WTC11 (cell line): ENCODE measurements at places on chromosomes 2 and 18. TPM values are rescaled to one million over a fixed set of nuclear protein-coding genes. Genes with fewer than 3 reads are reported as not detected.
A peak's percentile ranks its signal among the peaks of the same experiment; 100 is the strongest.

- H3K27ac ChIP-seq, result no peak overlapping the region
- H3K4me1 ChIP-seq, result peaks cover 15% of the 10 kb centered on the region; the same call in 1 of the 2 replicates
- peaks cover 6% of the 10 kb centered on the region for H3K27me3 ChIP-seq
- no peak overlapping the region for H3K4me3 ChIP-seq
- H3K36me3 ChIP-seq, result peaks cover 4% of the 10 kb centered on the region; the same call in 1 of the 2 replicates
Measured at GRCh38 chr2:241863536-241863954, 4.9 kb upstream of the PDCD1 start.

DNA sequence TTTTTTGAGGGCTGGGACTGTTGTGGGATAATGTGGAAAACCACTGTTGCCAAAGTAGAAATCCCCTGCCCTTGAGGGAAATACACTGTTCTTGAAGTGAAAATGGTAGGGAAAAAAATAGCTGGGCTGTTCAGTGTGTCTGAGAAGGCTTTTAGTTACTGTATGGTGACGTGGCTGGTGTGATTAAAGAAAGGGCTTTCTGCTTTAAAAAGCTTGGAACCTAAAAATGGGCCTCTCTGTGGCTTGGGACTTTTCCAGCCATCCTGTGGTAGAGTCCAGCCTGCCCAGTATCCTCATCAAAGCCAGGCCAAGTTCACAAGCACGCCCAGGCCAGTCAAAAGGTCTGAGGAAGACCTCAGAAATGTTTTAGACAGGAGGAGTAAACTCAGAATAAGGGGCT is 6.8 kb downstream of the MGAT5 start:
- no peaks in the 10 kb centered on the region for H3K27me3 ChIP-seq
- no peak for DNase-seq
- H3K4me1 ChIP-seq, result peaks cover 33% of the 10 kb centered on the region
- no peaks in the 10 kb centered on the region for H3K36me3 ChIP-seq
- no peak overlapping the region for H3K27ac ChIP-seq
- H3K4me3 ChIP-seq, result no peak overlapping the region

GRCh38 chr2:43832457-43832856 is 6.2 kb downstream of the ABCG5 start:
- H3K27me3 ChIP-seq, result peaks cover 12% of the 10 kb centered on the region
- DNase-seq, result no peak
- no peak overlapping the region for H3K27ac ChIP-seq
- no peaks in the 10 kb centered on the region for H3K36me3 ChIP-seq
- H3K4me3 ChIP-seq, result peak overlapping the region; percentile 78

- no peaks in the 10 kb centered on the region for H3K36me3 ChIP-seq
- no peak for DNase-seq
- peaks cover 75% of the 10 kb centered on the region for H3K4me1 ChIP-seq
- H3K27ac ChIP-seq, result no peak overlapping the region
Measured at GRCh38 chr2:160381425-160381951, 112.1 kb downstream of the RBMS1 start.

DNA sequence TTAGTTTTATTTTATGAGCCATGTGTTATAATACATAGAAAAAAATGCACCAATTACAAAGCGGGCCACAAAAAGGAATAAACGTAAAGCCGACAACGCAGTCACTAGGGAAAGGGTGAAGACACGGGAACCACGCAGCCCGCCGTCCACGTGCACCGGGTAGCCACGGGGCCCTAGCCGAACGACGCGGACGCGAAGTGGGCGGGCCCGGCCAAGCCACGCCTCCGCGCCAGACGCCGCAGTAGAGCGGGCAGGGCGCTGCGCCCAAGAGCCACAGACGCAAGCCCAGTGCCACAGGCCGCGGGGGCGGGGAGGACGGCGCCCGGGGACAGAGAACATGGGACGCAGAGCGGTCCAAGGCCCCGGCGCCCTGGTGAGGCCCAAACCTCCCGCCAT is at the start of gene DUSP28:
Gene DUSP28, plus strand, starts transcription at position 274 of the 396 bp plus-strand sequence. CDS start 328 bp downstream, outside the sequence.
- peaks cover 29% of the 10 kb centered on the region for H3K4me1 ChIP-seq
- H3K36me3 ChIP-seq, result no peaks in the 10 kb centered on the region
- H3K27ac ChIP-seq, result no peak within 1 kb of the TSS

DNA sequence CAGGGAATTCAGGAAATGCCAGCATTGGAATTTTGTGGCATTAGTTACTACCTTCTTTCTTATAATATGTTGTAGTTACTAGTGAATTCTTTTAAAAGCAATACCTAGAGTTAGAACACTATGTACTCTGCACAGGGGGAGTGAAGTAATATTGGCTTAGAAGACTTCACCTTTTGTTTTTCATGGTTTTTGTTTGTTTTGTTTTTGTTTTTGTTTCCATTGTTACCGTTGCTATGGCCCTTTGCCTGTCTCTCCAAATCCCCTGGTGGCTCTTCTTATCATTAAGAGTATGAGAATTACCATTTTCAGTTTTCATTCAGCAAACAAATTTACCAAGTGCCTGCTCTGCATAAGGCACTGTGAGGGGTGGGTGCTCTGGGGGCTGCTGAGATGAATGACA is 160.1 kb downstream of the HAUS1 start:
- H3K27me3 ChIP-seq, result no peaks in the 10 kb centered on the region
- no peak overlapping the region for H3K4me3 ChIP-seq
- peak overlapping the region; percentile 73; the same call in 1 of the 2 replicates for H3K27ac ChIP-seq
- DNase-seq, result no peak

- no peak for DNase-seq
- H3K27me3 ChIP-seq, result no peaks in the 10 kb centered on the region; the same call in 1 of the 2 replicates
- H3K36me3 ChIP-seq, result peaks cover 15% of the 10 kb centered on the region
- H3K27ac ChIP-seq, result no peak overlapping the region
- H3K4me3 ChIP-seq, result no peak overlapping the region
- peaks cover 37% of the 10 kb centered on the region for H3K4me1 ChIP-seq
Measured at GRCh38 chr18:11953113-11953512, 28.2 kb upstream of the IMPA2 start.

GRCh38 chr2:99706735-99707134 is 216.9 kb upstream of the REV1 start:
- peak overlapping the region; percentile 63 for H3K27ac ChIP-seq
- peaks cover 58% of the 10 kb centered on the region for H3K4me1 ChIP-seq
- H3K4me3 ChIP-seq, result peak overlapping the region; percentile 21; the same call in 1 of the 2 replicates
- no peak for DNase-seq

GRCh38 chr2:224882291-224883171 is 159.7 kb downstream of the DOCK10 start:
- H3K4me1 ChIP-seq, result no peaks in the 10 kb centered on the region
- H3K27ac ChIP-seq, result no peak overlapping the region
- no peak for DNase-seq
- H3K4me3 ChIP-seq, result no peak overlapping the region
- H3K36me3 ChIP-seq, result no peaks in the 10 kb centered on the region

- no peak for DNase-seq
- no peak overlapping the region for H3K4me3 ChIP-seq
- peaks cover 15% of the 10 kb centered on the region for H3K4me1 ChIP-seq
- H3K27ac ChIP-seq, result no peak overlapping the region
Measured at GRCh38 chr2:61448229-61448628, 22.7 kb downstream of the USP34 start.

DNA sequence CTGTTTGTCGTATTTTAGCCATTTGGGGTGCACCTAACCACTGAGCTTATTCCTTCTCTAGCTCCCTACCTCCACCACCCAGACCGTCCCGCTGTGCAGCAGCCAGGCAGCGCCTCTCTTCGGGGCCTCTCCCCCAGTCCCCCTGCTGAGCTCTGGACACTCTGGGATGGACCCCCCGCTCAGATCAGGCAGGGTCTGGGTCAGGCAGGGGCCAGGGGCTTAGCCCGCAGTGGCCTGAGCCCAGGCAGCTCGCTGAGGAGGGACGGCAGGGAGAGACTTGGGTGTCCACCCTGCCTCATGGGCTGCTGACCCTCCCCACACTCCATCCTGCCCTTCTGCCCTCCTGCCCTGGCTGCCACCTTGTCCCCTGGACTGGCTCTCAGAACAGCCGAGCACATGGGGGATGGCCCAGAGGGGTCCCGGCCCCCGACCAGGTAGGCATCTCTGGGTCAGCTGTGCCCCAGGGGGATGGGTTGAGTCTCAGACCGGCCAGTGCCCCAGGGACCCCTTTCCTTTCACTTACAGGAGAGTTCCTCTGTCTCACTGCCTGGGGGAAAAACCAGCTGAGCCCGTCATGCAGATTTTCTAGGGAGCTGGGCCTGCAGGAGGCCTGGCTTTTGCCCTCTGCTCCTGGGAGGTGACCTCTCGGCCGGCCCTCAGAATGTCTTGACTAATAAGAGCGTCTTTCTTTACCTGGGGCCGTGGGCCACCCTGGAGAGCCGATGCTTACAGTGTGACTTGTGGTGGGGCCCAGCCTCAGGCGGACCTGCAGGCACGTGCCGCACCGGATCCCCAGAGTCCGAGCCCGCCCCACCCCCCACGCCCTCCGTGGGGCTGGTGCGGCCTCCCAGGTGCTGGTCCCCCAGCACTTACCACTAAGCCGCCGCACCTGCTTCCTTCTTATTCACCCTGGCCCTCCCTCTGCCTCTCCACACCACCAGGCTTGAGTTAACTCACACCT is 22.8 kb upstream of the PXDN start:
- H3K36me3 ChIP-seq, result peaks cover 4% of the 10 kb centered on the region; the same call in 1 of the 2 replicates
- DNase-seq, result no peak
- peaks cover 28% of the 10 kb centered on the region for H3K27me3 ChIP-seq
- no peak overlapping the region for H3K27ac ChIP-seq

- no peak overlapping the region for H3K27ac ChIP-seq
- no peak overlapping the region for H3K4me3 ChIP-seq
- H3K4me1 ChIP-seq, result peaks cover 50% of the 10 kb centered on the region
- H3K27me3 ChIP-seq, result no peaks in the 10 kb centered on the region
- peaks cover 8% of the 10 kb centered on the region for H3K36me3 ChIP-seq
- DNase-seq, result no peak
Measured at GRCh38 chr18:58052960-58053359, 8.9 kb downstream of the NEDD4L start.

- H3K4me3 ChIP-seq, result no peak overlapping the region
- H3K36me3 ChIP-seq, result no peaks in the 10 kb centered on the region
- H3K27me3 ChIP-seq, result no peaks in the 10 kb centered on the region
- H3K4me1 ChIP-seq, result no peaks in the 10 kb centered on the region
- H3K27ac ChIP-seq, result no peak overlapping the region
Measured at GRCh38 chr18:66438711-66439536, 165.0 kb downstream of the CDH19 start.

DNA sequence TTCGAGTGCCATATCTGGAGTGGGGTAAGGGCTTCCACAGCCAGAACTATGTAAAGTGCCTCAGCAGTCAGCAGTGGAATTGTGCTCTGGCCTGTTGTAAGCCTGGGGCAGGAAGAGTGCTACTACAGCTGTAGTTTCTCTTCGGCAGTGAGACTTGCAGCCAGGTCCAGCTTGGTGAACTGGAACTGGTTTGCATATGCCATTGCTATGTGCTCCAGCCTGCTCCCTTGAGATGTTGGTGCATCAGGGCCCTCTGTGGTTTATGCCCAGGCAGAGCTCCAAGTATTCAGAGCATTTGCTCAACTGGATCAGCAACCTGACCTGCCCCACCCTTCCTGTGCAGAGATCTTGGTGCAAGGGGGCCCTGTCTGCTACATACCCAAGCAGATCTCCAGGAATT is 47.8 kb downstream of the ZNF804A start:
- H3K4me3 ChIP-seq, result no peak overlapping the region
- DNase-seq, result no peak
- H3K4me1 ChIP-seq, result peaks cover 3% of the 10 kb centered on the region; the same call in 1 of the 2 replicates
- H3K27me3 ChIP-seq, result no peaks in the 10 kb centered on the region
- H3K27ac ChIP-seq, result no peak overlapping the region

DNA sequence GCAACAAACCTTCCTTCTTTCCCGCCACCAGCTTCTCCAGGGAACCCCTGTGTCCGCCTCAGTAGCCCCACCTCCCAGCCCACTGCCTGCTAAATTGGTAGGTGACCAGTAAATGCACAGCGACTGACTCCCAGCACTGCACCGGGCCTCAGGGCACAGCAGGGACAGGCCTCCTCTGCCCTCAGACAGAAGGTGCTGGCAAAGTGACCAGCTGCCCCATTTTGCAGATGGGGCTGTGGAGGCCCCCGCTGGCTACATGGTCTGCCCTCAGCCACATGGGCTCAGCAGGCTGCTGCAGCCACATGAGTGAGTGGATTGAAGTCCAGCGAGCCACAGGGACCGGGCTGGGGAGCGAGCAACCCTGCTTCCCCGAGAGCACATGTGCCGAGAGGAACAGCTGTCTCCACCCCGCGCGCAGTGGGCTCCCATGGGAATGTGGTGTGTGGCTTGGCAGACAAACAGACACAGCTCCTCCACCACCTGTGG is 7.8 kb upstream of the NPPC start:
- H3K4me3 ChIP-seq, result no peak overlapping the region
- H3K36me3 ChIP-seq, result no peaks in the 10 kb centered on the region
- H3K27ac ChIP-seq, result no peak overlapping the region
- peaks cover 9% of the 10 kb centered on the region for H3K27me3 ChIP-seq
- DNase-seq, result no peak

DNA sequence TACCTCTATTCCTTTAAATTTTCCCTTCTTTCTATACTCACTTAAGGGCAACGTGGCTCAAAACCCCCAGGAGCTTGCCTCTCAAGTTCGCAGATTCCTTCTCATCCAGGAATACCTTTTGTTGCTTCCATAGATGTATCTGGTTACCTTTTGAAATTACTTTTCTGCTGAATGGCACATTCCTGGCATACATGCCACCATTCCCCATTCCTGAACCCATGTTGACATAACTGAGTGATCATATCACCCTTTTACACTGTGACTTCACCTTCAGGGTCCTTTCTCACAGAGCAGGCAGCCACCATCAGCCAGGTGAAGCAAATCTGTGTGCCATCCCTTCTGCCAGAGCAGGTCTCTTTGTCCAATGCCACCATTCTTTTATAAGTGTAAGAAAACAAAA is 615.8 kb downstream of the ARHGAP15 start:
- no peak for DNase-seq
- peaks cover 13% of the 10 kb centered on the region for H3K4me1 ChIP-seq
- H3K27ac ChIP-seq, result no peak overlapping the region
- H3K36me3 ChIP-seq, result no peaks in the 10 kb centered on the region
- no peak overlapping the region for H3K4me3 ChIP-seq

- no peaks in the 10 kb centered on the region for H3K36me3 ChIP-seq
- H3K4me1 ChIP-seq, result no peaks in the 10 kb centered on the region
- no peak for DNase-seq
- H3K27ac ChIP-seq, result no peak overlapping the region
- H3K4me3 ChIP-seq, result no peak overlapping the region
Measured at GRCh38 chr2:68566362-68566761, 77.0 kb upstream of the PROKR1 start.

DNA sequence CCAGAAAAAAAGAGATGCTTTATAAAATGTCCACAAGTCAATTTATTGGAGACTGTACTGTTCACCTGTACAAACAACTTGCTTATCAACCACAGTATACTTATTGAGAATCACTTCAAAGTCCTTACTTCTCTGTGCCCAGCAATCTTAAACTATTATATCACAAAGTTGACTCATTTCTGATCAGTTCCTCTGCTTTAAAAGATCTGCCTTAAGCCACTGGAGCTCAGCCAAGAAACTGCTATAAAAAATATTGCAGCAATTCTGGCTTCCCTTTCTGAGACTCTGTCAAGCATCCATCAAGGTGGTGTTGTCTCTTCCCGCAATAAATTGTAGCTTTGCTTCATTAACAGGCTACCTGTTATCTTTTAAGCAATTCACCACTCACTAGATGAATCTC is 375.2 kb upstream of the SPHKAP start:
- no peak overlapping the region for H3K4me3 ChIP-seq
- H3K4me1 ChIP-seq, result no peaks in the 10 kb centered on the region
- DNase-seq, result no peak
- no peaks in the 10 kb centered on the region for H3K36me3 ChIP-seq
- no peaks in the 10 kb centered on the region for H3K27me3 ChIP-seq

MALT1 gene
- 11.2 to 13.6 TPM (median 13.2 TPM) in 3 replicates for total RNA-seq

RAMP1 gene
- total RNA-seq, result 0.62 to 1.2 TPM (median 1.0 TPM) in 3 replicates

CRYBA2 gene
- not detected in 3 replicates for total RNA-seq

TUBB8B gene
- 0.94 to 1.6 TPM (median 1.2 TPM) in 3 replicates for total RNA-seq

SERPINB12 gene
- not detected in 3 replicates for total RNA-seq

PASK gene
- total RNA-seq, result 64.7 to 80.9 TPM (median 72.8 TPM) in 3 replicates

FSIP2 gene
- 1.9 to 2.2 TPM (median 1.9 TPM) in 3 replicates for total RNA-seq

COL3A1 gene
- 0.61 to 2.1 TPM (median 0.76 TPM) in 3 replicates for total RNA-seq

RGPD3 gene
- 0.07 to 0.11 TPM (median 0.11 TPM) in 3 replicates for total RNA-seq

SALL3 gene
- total RNA-seq, result 81.3 to 87.0 TPM (median 83.8 TPM) in 3 replicates

IL1F10 gene
- total RNA-seq, result not detected in 3 replicates
